ENCODE measurements at places on chromosomes 13 and 19. TPM values are rescaled to one million over a fixed set of nuclear protein-coding genes. Genes with fewer than 3 reads are reported as not detected.

- DNase-seq = no peak
These were observed 313.3 kb downstream of the LIG4 start for GRCh38 chr13:107901996-107902562.

GRCh38 chr19:13382633-13382938 is 123.7 kb downstream of the CACNA1A start:
- no peak for DNase-seq

Gene KIR3DL3
- not detected for total RNA-seq

DNA sequence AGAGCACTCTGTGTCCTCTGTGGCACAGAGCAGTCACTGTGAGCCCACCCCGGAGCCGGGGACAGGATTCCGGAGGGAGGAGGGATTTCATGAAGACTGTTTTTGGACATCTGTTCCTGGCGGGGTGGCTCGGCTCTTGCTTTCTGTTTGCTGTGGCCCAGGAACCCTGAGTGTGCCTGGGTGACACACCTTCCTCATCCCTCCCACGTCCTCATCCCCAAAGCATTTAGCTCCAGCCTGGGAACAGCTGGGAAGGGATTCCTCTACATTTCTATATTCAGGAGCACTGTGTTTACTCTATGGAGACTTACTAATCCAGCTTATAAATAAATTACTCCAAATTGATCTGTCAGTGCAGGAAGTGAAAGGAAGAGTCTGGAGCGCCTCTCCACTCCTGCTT is 97.8 kb upstream of the UBL3 start:
- no peak for DNase-seq

DNA sequence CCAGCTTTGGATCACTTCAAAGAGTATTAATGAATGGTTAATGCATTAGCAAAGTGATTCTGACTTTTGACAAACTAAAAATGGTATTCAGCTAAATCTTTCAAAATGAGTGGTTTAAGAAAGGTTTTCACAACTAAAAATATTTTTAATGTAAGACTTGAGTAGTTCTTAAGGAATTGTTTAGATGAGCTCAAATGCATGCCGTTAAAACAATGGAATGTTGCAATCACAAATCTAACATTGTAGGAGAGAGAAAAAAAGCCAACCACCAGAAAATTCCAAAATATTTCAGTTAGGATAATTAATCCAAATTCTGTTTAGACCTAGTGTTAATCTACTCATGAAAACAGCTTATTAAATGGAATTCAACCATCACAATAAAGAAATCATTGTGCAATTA is 1044.8 kb upstream of the SLC10A2 start:
- no peak for DNase-seq

DNA sequence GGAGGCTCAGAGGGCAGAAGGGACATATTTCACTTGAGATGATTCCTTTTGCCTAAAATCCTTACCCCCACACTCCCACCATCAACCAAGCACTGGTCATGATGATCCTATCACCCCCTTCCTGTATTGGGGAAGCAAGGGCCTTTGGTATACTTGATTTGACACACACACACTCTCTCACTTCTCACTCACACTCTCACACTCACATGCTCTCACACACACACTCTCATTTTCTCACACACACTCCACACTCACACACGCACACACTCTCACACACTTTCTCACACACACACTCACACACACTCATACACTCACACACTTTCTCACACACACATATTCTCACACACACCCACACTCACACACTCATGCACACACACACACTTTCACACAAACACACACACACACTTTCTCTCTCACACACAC is 8.6 kb downstream of the RGCC start:
- DNase-seq = no peak

GRCh38 chr13:47897411-47898050 is 103.5 kb downstream of the SUCLA2 start:
- no peak for DNase-seq

Gene FAM124A
- total RNA-seq = 1.1 TPM

Measured in Panc1 (cell line).